ENCODE measurements at places on chromosomes 16 and 17.
A peak's percentile ranks its signal among the peaks of the same experiment; 100 is the strongest.

DNA sequence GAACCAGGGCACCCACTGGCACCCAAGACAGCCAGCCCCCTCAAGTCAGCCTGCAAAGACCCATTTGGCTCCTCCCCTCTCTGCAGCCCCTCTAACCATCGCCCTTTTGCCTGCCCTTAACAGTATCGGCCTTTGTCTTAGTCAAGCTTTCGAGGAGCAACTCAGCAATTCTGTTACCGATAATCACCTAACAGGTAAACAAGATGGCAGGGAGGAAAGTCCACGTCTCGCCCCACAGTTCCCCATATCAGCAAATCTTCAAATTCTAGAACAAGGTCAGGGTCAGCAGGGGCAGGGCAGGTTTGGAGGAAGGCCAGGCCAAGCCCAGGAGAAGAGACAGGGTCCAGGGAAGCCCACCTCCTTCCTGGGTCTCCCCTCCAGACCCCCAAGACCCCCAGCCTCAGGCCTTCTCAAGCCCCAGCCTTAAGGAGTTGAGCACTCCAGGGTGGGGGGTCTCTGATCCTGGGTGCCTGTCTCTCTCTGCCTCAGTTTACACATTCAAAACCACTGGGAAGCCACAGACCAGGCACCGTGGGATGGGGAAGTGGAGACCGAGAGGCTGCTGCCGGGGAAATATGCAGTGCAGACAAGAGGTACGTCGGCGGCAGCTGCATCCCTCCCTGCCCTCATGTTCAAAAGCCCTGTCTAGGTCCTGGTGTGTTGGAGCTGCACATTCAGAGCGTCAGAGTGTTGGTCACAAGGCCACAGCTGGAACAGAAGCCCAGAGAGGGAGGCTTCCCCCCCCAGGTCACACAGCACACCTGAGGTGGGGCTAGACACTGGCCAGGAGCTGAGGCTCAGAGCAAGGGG lies 3.9 kb upstream of the OSGIN1 start:
- DNase-seq, result no peak

DNA sequence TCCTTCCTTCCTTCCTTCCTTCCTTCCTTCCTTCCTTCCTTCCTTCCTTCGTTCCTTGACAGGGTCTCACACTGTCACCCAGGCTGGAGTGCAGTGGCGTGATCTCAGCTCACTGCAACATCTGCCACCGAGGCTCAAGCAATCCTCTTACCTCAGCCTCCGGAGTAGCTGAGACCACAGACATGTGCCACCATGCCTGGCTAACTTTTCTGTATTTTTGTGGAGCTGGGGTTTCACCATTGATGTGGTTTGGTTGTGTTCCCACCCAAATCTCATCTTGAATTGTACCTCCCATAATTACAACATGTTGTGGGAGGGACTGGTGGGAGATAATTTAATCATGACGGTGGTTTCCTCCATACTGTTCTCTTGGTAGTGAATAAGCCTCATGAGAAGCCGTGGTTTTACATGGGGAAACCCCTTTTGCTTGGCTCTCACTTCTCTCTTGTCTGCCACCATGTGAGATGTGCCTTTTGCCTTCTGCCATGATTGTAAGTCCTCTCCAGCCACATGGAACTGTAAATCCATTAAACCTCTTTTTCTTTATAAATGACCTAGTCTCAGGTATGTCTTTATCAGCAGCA lies 90.3 kb upstream of the MPHOSPH6 start:
- no peak for DNase-seq

DNA sequence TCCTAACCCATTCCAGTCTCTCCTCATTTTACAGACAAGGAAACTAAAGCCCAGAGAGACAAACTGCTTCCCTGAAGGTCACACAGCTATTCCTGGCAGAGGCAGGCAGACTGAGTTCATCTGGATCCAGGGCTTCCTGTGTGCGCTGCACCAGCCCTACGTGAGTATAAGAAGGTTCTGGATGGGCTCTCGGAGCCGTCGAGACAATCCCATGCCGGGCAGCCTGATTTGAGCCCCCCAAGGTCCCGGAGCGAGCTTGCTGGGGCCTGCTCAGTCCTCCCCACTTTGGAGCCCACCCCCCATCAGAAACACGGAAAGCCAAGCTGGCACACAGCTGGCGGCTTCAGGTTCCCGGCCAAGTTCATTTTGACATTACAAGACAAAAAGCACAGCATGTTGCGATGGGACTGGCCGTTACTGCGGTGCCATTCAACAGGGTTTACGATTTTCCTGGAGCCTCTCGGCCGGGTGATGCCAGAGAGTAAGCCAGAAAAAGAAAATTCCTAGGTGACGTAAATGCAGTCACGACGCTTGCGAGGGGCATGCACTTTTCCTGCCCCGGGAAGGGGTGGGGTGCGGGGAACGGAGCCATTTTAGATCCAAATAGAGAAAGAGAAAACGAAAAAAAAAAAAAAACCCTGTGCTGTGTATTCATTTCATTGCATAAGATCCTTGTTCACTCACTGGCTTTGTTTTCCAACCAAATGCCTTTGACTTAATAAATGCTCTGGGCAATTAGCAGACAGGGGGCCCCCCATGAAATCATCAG lies 167.1 kb upstream of the FOXF1 start:
- peak; percentile 83 for DNase-seq

DNA sequence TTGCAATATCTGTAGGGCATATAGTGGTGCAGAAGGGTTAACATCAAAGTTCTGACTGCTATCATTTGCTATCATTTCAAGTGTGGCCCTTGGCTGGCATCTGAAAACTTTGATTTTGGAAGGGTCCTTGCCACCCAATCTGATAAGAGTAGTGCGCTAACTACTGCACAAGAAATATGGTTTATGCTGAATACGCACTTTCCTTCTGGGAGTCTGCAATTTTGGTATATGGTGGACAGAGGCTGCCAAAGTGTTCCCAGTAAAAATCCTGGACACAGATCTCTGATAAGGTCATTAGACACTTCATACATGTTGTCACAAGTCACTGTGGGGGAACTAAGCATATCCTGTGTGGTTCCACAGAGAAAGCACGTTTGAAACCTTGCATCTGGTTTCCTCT lies 461.6 kb upstream of the CDH11 start:
- DNase-seq, result no peak

DNA sequence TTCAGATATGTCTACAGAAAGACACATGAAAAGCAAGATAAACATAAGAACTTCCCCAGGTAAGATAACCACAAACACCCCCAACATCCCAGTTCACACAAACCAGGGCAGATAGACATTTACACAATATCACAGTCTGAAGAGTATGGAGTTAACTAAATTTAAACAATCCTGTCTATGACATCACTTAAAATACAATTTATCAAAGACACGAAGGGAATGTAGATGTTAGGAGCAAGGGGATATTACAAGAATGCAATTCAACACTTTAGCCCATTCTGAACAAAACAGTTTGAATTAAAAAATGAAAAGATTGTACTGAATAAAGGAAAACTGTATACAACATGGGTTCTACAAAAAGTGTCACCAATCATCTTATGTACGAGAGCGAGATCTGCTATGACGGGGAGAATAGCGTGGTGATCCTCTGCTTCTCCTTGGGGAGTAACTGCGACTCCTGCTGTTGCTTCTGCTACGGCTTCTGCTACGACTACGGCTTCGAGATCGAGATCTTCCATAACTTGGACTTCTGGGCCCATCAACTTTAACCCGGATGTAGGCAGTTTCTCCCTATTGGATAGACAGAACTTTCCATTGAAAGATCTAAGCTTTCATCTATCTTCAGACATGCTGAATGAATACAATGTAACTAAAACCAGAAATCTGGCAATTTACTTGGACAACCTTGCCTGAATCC lies 1.9 kb downstream of the SRSF1 start:
- DNase-seq, result no peak

GRCh38 chr17:74953134-74953687 lies 17.5 kb downstream of the OTOP3 start:
- no peak for DNase-seq

DNA sequence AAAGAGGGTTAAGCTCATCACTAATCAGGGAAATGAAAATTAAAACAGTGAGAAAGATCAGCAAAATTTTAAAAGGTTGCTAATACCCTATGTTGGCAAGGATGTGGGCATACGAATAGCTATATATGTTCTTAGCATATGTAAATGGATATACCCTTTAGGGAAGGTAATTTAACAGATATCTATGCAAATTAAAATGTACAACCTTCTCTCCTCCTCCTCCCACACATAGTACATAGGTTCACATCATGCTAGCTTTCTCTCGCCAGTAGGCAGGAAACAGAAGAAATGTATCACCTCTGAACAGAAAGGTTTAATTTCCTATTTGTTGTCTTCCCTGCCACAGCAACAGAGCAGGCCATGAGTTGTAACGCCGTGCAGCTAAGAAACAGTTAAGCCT lies 103.8 kb downstream of the CDYL2 start:
- no peak for DNase-seq

DNA sequence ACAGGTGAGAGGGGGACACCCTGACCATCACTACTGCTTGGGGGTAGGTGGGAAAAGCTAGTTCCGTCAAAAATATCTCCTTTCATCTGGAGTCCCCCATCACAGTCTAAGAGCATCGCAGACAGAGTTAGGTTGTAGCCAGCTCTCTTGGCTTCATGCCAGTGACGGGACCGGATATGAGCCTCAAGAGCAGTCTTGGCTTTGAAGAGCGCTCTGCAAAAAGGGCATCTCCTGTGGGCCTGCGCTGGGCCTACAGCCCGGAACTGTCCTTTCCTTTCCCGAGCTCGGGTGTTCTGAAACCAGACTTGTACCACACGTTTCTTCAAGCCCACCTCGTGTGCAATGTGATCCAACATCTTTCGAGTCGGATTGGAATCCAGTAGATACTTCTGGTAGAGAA lies 253.6 kb downstream of the ZFHX3 start:
- DNase-seq, result no peak
